ENCODE measurements at places on chromosomes 1 and 21.

GRCh38 chr1:153626904-153627714 lies at the start of gene S100A13:
Gene S100A13, minus strand, starts transcription at chr1:153627505. Its CDS starts 1,033 bp downstream, at chr1:153626472.
- no peak for DNase-seq

DNA sequence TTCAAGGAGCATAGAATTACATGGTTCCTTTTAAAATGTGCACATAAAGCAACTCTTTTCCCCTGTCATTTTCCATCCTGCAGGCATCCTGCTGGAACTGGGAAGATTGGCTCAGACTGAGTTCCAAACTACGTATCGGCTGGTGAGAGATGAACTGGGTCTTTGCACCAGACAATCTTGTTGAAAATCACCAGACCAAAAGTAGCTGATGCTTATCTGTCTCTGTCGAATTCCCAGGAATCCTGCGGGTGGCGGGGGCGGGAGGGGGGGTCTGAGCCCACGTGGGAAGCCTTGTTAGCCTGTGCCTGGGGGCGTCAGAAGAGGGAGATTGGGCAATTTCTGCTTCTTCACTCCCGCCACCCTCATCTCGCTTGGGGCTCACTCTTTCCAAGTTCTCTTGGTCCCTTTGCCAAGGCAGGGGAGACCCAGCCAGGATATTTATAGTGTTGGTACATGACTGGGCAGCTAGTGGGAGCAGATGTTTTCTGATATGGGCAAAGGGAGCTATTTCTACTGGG lies 90.1 kb upstream of the SLC25A33 start:
- no peak for DNase-seq

DNA sequence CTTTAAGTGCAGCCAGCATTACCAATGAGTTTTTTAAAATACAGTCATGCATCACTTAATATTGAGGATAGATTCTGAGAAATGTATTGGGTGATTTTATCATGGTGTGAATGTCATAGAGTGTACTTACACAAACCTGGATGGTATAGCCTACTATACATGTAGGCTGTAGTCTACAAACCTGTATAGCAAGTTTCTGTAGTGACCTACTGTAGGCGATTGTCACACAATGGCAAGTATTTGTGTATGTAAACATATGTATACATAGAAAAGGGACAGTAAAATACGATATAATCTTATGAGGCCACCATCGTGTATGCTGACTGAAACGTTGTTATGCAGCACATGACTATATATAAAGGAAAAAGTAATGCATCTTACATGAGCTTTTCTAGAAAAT lies 48.2 kb downstream of the RPE65 start:
- DNase-seq, result no peak

DNA sequence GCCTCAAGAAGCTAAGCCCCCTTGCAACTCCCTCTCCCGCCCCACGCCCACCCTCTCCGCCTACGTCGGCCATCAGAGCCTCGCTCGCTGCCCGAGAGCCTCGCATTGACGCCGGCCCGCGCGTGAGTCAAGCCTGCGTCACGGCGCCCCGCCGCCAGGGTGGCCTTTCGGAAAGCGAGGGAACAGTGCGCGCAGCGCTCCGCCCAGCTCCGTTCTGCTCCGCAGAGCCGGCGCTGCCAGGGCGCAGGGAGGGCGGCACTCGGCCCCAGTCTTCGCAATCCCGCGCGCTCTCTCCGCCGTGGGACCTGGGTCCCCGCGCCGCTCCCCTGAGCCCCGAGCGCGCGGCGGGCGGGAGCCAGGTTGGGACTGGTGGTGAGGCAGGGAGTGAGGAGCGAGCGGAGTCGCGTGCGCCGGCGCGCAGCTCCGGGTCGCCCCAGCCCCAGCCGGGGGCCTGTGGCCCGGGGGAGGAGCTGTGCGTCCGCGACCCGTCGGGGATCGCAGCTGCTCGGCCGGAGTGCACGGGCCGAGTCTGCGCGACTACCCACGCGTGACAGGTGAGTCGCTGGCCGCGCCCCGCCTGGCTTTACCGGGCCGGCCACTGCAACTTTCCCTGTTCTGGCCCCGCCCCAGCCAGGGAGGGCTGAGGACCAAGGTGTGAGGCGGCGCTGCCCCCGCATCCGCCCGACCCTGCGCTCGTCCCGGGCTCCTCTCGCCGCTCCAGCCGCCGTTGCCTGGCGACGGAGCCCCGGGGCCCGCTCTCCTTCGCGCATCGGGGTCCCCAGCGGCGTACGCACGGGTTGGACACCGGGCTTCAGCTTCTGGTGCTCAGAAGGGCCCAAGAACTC lies at the start of gene SLC6A17:
TSS of gene SLC6A17 (plus strand) at position 165 of the 845 bp plus-strand sequence. CDS start 16,436 bp downstream, outside the sequence.
- DNase-seq, result peak; percentile 48

DNA sequence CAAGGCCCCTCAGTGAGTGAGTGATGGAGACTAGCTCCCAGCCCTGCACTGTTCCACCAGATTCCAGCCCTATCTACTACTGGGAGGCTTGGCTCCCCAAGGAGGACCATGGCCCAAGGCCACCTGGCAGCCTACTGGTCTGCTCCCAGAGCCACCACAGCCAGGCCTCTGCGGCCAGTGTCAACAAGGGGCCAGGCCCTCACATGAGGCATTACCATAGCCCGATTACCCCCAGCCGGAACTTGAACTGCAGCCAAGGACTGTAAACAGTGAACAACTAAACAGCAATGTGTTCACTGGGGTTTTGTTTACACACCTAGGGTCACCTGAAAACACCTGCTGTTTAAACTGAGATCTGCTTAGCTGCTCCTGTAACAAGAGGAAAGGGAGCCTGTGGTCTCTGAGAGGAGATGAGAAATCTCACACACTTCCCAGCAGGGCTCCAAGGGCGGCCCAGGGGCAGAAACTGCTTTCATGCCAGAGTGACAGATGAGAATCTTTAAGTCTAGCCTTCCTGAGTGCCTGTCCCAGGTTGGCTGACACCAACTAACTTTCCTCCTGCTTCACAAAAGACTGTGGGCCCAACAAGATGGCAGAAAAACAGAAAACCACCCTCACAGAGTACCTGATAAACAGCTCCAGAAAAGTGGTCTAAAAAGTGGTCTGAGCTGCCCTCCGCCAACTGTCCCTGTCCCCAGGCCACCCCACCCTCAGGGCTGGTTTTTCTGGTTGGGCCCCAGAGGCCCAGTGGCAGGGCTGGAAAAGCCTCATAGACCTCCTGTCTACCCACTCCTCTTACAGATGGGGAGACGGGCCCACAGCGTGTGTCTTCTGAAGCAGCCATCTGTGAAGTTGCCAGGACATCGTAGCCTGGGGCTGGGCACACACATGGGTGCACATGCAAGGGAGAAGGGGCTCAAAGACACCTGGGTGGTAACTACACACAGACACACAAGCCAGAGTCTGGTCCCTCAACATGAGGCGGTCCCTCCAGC lies 28.8 kb downstream of the MEF2D start:
- no peak for DNase-seq
